ENCODE measurements at places on chromosomes 4 and X.
A peak's percentile ranks its signal among the peaks of the same experiment; 100 is the strongest.

GRCh38 chr4:143377611-143378099 is 41.0 kb downstream of the GAB1 start:
- DNase-seq = no peak

GRCh38 chrX:95040104-95040503 is 1366.1 kb downstream of the FAM133A start:
- DNase-seq = no peak

GRCh38 chrX:17968367-17968766 is 107.3 kb upstream of the RAI2 start:
- no peak for DNase-seq

GRCh38 chr4:7156761-7157488 is 35.4 kb upstream of the SORCS2 start:
- no peak for DNase-seq

DNA sequence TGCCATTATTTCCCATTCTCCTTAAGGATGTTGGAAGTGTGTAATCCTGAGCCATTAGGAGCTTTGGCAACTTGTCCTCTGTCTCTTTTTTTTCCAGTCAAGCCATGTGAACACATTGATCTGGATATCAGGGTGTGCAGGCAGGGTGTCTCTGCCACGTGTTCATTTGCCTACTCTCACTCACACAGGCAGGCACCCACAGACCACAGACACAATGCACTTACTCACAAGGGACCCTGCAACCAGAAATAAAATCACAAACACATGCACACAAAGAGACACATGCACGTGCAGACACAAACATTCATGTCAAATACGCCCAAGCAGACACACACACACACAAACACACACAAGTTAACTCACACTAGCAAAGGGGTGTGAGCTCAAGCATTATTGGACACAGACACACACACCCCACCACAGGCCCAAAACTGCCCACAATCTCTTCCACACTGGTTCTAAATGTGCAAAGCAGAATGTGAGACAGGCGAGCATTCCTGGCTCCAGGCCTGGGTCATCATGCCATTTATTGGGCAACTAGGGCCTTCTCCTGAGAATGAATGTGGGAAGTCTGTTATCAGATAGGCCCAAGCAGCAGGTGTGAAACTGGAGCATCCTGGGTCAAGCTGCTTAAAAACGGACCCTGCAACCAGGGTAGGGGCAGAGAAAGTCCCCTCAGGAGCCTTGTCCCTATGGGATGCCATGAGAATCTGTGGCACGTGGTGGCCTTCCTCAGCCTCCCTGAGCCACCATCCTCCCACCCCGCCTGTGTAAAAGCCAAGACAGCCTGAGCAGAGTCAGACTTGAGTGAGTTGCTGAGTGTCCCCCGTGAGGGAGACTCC is 63.4 kb downstream of the NBDY start:
- no peak for DNase-seq

- no peak for DNase-seq
Observed at GRCh38 chr4:31474221-31474620, 754.1 kb downstream of the PCDH7 start.

GRCh38 chr4:1026115-1026514 is 14.7 kb downstream of the FGFRL1 start:
- no peak for DNase-seq

GRCh38 chrX:140672840-140673731 is 36.5 kb upstream of the LINC00632 start:
- no peak for DNase-seq

GRCh38 chrX:69229436-69229835 is 64.2 kb upstream of the PJA1 start:
- peak; percentile 59 for DNase-seq

DNA sequence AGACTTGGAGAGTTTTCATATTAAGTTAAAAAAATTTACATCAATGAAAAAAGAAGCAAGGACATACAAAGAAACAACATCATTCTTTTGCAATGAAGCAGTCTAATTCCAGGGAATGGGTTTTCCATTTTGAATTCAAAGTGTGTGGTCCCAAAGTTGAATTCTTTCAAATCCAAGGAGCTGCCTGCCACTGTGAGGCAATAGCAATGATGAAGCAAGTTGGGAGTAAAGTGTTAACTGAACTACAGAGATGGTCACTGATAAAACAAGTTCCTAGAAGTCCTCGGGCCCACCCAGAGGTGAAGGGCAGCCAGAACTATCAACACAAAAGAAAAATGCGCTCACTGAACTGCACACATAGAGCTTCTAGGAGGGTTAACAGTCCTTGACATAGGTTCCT is 115.9 kb downstream of the RAB28 start:
- DNase-seq = no peak

GRCh38 chr4:169150806-169151205 is 120.0 kb downstream of the SH3RF1 start:
- DNase-seq = no peak

- no peak for DNase-seq
Observed at GRCh38 chrX:149908308-149908707, 21.1 kb upstream of the HSFX4 start.

GRCh38 chrX:38473701-38474100 is 87.6 kb upstream of the TSPAN7 start:
- no peak for DNase-seq

DNA sequence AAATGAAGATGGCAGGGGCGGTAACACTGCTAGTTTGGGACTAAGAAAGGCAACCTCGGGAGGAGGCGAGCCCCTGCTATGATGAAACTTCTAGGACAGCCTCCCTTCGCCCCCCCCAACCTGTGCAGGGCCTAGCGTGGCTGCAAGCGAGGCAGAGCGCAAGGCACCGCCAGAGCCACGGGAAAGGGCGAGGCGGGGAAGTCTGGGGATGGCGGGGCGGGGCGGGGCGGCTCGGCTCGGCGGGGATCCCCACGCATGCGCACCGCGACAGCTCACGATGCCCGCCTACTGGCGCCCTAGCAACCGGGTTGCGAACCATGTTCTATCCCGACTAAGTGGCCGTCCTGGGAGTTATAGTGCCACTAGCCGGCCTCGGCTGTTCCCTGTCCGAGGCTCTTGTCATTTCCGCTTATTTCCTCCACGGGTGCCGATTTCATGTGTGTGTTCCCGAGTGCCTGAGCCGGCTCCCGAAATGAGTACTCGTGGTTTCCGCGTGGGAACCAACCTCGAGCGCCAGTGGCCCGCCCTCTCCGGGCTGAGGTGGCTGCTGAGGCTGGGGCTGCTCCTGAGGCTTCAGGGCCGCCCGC is 28.7 kb upstream of the RBMX start:
- DNase-seq = peak; percentile 58

DNA sequence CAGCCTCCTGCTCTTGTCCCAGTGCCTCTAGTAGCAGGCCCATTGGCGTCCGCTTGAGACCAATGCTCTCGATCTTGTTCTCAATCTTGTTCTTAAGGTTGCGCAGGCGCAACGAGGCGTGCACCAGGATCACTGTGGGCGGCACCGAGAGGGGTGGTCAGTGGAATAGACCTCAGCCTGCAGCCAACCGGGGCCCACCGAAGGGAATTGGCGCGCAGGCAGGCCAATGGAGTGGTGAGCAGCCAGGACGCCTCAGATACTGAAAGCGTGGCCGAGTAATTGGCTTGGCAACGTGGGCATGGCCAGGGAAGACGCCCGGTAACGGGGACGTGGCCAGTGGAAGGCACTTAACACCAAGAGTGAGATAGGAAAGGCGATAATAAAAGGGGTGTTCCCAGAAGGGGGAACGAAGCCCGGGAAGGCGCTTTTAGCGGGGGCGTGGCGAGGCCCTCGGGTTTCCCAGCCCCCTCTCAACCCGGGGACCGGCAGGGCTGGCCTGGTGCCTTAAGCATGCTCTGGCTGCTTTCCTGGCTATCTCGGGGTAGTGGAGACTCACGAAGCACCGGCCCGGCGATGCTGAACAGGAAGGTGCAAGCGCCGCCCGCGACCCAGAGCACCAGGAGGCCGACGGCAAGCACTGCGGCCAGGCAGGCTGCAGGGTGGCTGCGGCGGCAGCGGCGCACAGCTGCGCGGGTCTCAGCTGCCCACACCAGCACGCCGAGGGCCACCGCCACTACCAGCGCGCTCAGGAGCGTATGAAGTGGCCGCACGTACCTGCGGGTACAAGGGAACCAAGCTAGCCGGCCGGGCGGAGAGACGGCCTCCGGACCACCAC is 1.7 kb downstream of the PRAF2 start:
- DNase-seq = no peak

DNA sequence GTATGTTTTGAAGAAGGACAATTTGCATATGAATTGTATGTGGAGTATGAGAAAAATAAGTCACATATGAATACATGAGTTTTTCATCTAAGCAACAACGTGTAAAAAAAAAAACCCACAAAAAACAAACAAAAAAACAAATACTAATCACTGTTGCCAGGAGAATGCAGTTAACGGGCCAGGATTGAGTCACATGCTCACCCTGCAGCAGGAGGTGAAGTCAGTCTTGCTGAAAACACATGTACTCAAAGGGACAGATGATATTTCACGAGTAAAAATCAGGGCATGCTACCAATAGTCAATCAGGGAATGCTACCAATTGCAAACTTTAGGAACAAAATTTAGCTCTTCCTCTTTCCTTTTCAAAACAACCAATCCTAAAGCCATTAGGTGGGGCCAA is 10.4 kb upstream of the DCLK2 start:
- DNase-seq = no peak
